ENCODE measurements at places on chromosomes 16 and 17.

- DNase-seq, result no peak
These were observed 23.5 kb upstream of the USP36 start for GRCh38 chr17:78864117-78864516.

- no peak for DNase-seq
These were observed 24.3 kb downstream of the CDK12 start for GRCh38 chr17:39485555-39485954.

- DNase-seq, result no peak
These were observed 35.3 kb downstream of the HIC1 start for GRCh38 chr17:2090210-2090641.

GRCh38 chr17:40499551-40500189 is 1.8 kb downstream of the TNS4 start:
- DNase-seq, result peak; percentile 38

DNA sequence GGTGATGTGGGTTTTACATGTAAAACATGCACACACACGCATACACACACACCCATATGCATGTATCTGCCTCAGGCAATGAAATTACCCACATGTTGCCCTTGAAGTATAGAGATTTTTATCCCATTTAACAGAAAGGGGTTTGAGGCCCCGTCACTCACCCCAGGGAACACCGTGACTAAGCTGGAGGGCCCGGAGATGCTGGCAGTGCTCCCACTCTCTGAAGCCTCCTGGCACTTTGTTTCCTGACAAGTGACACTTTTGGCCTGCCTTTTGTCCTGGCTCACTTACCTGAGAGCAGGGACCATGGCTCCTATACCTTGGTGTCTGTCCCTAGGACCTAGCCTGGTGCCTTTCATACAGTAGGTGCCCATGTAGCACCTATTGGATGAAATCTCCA is 50.0 kb upstream of the TNRC6C start:
- no peak for DNase-seq

DNA sequence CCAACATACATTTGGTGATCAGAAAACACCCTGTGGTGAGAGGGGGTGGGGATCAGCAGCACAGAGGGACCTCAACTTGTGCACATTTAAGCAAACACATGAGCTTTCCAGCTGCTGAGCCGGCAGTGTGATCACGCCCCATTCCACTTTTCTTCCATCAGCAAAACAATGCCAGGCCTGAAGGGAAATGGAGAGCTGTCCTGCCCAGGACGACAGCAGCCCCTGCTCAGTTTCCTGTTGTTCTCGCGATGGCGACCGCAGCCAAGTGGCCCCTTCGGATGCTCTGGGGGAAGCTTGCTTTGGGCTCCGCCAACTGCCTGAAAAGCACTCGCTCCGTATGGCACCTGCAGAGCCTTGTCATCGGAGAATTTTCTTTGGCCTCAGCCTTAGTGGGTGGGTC is 272.3 kb downstream of the FOXL1 start:
- peak; percentile 86 for DNase-seq

DNA sequence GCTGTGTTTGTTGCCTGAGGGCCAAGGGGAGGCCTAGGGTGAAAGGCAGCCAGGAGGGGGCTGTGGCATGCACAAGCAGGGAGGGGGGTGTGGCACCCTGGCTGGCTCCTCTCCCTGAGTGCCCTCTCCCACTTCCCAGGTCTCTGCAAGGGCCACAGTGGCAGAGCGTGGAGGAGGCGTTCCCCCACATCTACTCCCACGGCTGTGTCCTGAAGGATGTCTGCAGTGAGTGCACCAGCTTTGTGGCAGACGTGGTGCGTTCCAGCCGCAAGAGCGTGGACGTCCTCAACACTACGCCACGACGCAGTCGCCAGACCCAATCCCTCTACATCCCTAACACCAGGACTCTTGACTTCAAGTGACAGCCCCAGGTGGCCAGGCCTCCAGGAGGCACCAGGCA is 3.5 kb upstream of the TCF25 start:
- no peak for DNase-seq

GRCh38 chr16:84013787-84014569 is 28.6 kb downstream of the SLC38A8 start:
- peak; percentile 49 for DNase-seq

DNA sequence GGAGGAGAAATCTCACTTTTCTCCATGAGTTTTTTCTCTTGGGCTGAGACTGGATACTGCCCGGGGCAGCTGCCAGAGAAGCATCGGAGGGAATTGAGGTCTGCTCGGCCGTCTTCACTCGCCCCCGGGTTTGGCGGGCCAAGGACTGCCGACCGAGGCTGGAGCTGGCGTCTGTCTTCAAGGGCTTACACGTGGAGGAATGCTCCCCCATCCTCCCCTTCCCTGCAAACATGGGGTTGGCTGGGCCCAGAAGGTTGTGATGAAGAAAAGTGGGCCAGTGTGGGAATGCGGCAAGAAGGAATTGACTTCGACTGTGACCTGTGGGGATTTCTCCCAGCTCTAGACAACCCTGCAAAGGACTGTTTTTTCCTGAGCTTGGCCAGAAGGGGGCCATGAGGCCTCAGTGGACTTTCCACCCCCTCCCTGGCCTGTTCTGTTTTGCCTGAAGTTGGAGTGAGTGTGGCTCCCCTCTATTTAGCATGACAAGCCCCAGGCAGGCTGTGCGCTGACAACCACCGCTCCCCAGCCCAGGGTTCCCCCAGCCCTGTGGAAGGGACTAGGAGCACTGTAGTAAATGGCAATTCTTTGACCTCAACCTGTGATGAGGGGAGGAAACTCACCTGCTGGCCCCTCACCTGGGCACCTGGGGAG is 19.1 kb downstream of the NGFR start:
- no peak for DNase-seq

DNA sequence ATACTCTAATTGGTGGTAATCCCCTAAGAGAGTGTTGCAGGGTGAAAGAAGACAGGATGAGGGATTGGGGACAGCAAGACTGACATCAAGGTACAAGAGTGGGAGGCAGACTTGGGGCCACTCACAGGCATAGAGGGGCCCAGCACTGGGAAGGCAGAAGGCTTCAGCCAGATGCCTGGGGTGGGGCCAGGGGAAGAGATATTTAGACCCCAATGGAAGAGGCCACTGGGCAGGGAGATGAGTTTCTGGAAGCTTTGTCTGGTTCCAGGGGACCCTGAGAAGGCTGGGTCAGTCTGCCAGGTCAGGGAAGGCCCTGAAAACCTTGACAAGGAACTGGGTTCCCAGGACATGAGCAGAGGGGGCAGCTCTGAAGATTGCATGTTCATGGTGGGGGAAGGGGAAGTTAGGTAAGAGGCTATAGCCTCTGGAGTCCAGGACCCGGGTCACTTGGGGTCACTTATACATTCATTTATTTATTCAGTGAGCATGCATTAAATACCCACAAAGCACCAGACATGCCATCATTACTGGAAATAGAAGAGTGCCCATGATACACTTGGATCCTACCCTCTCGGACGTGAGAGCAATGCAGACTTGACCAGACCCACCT is 92.9 kb downstream of the TMEM132E start:
- DNase-seq, result no peak

- DNase-seq, result peak; percentile 2
These were observed 24.4 kb downstream of the CNTROB start for GRCh38 chr17:7956228-7956965.

DNA sequence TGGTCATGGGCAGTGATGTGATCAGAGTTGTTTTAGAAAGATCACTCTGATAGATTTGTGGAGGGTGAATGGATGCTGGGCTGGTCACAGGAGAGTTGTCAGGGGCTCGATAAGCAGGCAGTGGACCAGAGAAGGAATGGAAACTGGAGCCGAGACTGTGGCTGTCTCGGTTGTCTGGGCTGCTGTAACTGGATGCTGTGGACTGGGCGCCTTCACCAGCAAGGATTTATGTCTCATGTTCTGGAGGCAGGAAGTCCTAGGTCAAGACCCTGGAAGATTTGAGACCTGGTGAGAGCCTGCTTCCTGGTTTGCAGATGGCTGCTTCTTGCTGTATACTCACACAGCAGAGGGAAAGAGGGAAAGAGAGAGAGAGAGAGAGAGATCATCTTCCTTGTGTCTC is 203.6 kb downstream of the HS3ST4 start:
- DNase-seq, result no peak

- no peak for DNase-seq
These were observed 5.9 kb upstream of the KCNJ18 start for GRCh38 chr17:21686165-21687015.

DNA sequence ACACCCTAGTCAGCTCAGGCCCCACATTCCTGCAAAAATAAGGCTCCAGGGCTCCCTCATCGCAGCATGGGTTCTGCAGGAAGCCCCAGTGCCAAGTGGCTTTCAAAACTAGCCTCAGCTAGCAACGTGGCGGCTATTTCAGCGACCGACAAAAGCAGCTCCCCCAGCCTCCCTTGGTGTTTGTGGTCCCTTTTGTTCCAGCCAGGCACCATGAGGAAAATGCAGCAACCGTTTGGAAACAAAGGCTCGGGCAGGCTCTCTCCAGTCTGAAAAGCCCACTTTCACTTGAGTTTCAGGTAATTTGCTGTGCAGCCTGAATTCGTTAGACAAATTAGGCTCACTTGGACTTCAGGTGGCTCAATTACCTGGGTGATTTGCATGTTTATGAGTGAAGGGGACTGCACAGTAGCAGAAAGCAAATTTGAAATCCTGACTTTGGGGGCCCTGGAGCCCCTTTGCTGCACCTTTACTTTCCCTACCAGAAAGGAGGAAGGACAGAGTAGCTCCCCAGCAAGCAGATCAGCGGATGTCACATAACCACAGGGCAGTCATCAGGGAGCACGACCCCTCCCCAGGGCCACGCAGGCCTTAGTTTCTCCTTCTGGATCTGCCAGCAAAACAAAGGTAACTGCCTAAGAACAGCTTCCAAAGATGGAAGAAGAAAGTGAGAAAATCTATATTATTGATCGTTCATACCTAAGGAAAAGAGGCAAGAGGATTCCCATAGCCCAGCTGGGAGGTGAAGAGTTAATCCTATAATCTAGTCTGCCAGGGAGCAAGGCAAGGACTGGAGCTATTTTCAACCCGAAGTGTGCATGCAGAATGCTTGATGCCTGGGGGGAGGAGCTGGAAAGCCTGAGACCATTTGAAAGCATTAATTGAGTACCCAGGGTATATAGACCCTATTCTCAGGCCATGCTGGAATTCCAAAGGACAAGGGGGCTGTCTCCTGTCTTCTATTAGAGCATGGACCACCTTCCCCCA is 143.1 kb upstream of the SDK2 start:
- no peak for DNase-seq

DNA sequence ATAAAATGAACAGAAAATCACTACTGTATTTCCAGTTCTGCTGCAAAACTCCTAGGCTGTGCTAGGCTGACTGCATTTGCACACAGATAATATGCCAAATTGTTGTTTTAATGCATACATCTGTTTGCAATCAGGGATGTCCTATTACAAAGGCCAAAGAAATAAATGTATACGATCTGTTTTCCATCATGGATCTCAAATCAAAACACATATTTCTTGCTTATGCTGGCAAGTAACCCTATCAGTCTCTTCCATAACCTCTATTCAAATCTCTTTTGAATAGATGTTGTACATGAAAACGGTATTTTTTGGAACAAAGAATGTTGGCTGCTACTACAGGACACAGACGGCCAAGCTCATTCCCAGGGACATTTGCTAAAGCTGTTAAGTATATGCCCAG is 56.6 kb downstream of the DUSP14 start:
- DNase-seq, result no peak

GRCh38 chr17:4786106-4786511 is at the start of gene VMO1:
Gene VMO1 (minus strand): TSS chr17:4786364. CDS start chr17:4786352, 12 bp downstream.
- DNase-seq, result peak; percentile 51

GRCh38 chr17:29903471-29903870 is 26.6 kb downstream of the SSH2 start:
- DNase-seq, result no peak

- no peak for DNase-seq
These were observed 4.4 kb upstream of the SCPEP1 start for GRCh38 chr17:56973520-56973919.

DNA sequence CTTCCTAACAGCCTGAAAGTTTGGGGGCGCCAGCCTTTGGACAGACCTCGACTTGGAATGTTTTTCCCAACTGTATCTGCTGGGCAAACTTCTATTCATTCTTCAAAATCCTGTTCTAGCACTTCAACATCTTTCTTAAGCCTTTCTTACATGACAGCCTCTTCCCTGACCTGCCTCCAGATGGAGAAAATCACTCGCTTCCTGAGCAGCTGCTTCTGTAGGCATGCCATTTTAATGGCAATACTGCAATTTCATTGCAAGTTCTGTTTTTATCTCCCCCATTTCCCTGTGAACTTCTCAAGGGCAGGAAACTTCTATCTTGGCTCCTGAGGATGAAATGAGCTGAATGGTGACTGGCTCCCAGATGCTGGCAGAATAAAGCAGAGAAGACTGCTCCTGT is 128.8 kb upstream of the ASIC2 start:
- no peak for DNase-seq

DNA sequence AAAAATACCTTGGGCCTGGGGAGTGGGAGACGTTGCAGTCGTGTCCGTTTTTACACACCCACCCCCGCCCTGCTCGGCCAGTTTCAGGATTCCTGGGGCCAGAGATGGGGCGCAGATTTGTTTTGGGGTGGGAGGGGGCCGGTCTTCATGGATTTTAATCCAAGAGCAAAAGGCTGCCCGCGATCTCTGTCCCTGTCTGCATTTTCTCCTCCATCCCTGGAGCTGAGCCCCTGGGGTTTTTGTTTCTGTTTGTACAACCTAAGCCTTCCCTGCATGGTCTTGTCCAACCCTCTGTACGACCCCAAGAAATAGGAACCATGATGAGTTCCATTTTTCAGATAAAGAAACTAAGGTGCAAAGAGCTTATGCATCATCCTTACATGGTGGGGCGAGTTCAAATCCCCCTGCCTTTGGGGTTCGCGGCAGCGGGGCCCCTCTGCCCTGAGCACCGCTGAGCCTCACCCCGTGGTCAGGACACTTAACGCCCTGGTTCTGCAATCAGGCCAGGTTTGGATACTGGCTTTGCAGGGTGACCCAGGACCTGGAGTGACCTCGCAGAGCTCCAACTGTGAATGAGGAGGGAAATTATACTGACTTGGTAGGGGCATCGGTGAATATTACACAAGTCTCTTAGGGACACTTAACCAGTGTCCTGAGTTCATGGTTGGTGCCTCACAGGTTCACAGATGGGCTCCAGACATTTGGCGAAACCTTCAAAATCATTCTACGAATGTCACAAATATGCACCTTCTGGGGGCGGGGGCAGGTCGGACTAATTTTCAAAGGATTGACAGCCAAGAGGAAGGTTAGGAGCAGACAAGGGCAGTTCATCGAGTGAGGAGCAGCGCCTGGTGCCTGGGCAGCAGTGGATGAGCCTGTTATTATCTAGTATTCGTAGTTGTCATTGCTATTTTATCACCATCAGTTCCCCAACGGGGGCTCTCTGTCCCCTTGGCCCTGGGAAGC is 4.1 kb upstream of the FOXF1 start:
- no peak for DNase-seq

- no peak for DNase-seq
These were observed 29.9 kb downstream of the DCUN1D3 start for GRCh38 chr16:20870122-20870820.
